ENCODE measurements at places on chromosomes 5 and 9. TPM values are rescaled to one million over a fixed set of nuclear protein-coding genes. Genes with fewer than 3 reads are reported as not detected.

- DNase-seq: no peak
Observed at GRCh38 chr9:37454238-37454637, 11.0 kb downstream of the ZBTB5 start.

DNA sequence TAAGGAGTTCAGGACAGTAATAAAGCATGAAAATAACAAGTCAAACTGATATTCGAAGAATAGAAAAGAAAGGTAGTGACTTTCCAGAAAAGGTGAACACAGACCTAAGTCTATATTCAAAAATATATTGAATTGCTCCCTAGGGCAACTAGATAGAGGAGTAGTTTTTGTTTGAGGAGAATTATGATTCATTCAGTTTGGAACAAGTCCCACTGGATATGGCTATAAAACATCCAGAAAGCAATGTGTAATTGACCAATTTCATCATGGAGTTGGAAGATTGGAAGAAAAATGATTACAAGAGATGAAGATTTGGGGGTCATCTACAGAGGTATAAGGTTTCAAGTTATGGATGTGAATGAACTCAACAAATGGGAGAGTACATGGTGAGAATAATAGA is 117.5 kb upstream of the ZNF462 start:
- DNase-seq: no peak

GRCh38 chr5:37838152-37838932 is 1.5 kb downstream of the GDNF start:
- no peak for DNase-seq

DNA sequence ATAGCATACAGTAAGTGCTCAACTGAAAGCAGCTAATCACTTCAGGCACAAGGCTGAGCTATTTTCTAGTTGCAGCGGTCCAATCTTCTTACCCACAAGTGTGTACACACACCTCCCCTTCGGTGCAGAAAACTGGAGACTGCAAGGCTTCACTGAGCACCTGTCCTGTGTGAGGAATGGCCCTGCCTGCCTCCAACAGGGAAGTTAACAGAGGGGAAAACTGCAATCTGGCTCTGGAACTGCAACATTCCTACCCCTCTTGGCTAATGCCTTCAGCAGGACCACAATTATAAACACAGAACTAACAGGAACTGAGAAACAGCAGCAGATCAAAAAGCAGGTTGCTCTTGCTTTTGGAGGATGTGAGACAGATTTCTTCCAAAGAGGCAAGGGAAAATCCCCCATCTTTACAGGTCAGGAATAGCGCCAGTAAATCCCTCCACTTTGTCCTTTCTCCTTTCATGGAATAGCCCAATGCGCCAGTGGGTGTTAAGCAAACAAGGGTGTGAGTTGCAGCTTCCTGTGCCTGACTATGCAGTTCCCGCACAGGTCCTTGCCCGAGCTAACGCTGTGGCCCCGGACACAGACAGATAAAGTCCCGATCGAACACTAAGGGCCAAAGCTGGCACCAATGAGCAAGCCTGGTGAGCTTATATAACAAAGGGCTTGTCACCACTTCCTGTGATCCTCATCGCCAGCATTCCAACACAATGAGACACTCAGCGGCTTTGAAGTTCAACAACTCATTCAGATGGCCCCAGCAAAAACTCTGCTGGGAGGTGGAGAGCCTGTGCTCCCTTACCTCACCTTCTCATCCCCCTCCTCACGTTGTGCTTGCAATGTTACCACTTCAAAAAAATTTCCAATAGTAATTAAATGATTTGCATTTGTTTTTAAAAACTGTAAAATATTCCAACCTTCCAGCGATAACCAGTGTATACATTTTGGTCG is 21.5 kb downstream of the SHB start:
- no peak for DNase-seq

The LTC4S gene
- polyA plus RNA-seq: 2.8 TPM

DNA sequence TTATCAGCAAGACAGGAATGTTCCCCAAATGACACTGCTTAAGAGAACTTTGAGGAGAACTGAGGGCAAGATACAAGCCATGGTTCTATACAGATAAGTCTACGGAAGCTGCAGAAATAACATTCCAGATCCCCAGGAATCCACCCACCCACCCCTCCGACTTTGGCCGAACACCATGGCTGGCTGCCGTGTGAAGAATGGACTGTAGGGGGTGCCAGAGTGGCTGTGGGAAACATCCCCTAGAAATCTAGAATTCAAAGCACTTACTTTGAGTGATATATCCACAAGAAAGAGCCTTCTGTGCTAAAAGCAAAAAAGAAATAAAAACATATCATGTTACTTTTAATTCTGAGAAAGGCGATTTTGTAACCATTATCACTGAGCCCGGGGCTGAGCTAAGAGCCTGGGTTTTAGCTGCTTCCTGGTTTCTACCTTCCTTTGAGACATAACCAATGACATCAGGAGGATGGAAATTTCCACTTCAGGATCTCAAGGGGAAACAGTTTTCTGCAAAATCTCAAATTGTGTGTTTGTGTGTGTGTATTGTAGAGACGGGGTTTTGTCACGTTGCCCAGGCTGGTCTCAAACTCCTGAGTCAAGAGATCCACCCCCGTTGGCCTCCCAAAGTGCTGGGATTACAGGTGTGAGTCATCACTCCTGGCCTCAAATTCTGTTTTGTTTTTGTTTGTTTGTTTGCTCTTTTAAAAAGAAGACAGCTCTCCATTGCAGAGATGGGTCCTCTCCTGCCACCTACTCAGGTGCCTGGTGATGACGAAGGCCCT is 36.4 kb downstream of the GGTA1 start:
- DNase-seq: no peak

Data from right renal pelvis (tissue), 4 donors.